ENCODE measurements at places on chromosomes 4 and X.

DNA sequence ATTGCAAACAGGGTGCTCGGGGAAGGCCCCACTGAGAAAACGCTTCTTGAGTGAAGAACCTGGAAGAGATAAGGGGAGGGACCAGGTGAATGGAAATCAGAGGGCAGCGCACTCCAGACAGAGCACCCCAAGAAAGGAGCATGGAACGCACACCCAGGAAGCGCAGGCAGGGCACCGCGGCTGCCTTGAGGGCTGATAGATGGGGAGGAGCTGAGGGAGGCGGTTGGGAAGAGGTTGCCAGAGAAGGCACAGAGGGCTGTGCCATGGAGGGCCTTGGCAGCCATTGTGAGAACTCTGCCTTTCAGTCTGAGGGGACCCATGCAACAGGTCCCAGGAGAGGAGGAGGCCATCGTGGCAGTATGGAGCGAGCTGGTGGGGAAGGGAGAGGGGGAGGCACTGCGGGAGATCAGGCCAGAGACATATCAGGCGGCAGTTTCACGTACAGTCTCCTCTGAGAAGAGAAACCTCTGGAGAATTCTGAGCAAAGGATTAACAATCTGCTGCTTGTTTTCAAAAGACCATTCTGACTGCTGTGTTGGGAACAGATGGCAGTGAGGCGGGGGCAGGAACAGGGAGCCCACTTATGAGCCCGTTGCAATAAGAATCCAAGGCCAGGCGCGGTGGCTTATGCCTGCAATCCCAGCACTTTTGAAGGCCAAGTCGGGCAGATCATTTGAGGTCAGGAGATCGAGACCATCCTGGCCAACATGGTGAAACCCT is 83.7 kb downstream of the PCYT1B start:
- no peak for DNase-seq

DNA sequence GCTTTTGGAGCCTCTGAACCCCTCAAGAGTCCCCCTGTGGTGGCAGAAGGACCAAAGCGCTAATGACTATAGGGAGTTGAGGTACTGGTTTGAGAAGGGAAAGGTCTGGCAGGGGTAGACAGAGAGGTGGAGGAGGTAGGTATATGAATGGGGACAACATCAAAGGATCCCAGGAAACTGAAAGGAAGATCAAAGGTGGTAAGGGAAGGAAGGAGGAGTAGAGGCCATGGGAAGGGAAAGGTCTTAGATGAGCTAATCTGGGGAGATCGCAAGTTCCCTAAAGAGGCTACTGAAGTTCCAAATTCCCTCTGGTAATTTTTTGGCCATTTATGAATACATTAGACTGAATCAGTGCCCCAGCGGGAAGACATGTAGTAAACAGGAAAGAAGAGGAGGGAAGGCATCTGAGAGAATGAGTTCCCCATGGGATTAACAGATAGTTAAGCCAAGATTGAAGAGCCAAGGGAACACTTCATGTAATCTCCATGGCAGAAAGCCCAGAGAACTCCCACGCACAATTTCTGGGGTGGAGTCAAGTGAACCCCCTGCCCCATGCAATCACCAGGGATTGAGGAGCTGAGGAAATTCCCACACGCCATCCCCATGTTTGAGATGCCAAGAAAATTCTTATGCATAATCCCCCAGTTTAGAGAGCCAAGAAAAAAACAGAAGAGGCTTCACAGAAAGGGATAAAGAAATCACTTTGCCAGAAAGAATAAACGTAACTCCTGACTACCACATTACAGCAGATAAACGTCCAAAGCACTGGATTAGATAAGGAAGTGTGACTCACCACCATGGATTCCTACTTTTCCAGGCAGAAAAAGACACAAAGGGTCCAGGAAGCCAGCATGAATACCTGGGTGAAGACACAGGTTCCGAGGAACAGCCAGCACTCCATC is 25.8 kb downstream of the ZNF630 start:
- no peak for DNase-seq

GRCh38 chrX:31338991-31339350 is 267.1 kb upstream of the FTHL17 start:
- no peak for DNase-seq

GRCh38 chr4:94504545-94504944 is 52.8 kb downstream of the PDLIM5 start:
- DNase-seq, result no peak

- DNase-seq, result no peak
Measured at GRCh38 chrX:47245156-47245555, 12.3 kb downstream of the USP11 start.

- DNase-seq, result no peak
Measured at GRCh38 chr4:158912806-158913205, 144.0 kb downstream of the FNIP2 start.

DNA sequence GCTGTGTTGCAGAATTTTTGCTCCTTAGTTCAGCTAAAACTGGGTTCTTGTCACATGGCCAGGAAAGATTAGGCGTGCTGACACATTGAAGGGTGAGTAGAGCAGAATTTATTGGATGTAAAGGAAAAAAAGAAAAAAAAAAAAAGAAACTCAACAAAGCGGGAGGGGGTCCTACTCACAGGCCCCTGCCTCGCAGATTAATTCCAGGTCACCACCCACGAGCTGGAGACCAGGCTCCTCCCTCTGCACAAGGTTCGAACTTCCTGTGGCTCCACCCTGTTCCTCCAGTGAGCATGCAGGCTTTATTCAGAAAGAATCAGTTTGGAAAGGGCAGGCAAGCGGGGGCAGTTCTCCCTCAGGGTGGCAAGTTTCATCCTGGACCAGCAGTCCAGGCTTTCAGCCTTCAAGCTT is 17.1 kb downstream of the MGST2 start:
- no peak for DNase-seq

GRCh38 chrX:130691576-130691975 is 211.4 kb downstream of the ENOX2 start:
- no peak for DNase-seq

DNA sequence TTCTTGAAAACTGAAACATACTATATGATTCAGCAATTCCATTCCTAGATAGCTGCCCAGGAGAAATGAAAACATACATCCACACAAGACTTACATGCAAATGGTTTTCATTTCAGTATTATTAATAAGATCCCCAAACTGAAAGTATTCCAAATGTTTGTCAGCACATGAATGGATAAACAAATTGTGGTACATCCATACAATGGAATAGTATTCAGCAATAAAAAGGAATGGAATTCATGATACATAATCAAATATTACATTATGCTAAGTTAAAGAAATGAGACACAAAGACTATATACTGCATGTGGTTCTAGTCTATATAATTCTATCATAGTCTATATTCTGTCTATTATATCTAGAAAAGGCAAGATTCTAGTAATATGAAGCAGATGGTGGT is 152.4 kb upstream of the KIT start:
- no peak for DNase-seq

DNA sequence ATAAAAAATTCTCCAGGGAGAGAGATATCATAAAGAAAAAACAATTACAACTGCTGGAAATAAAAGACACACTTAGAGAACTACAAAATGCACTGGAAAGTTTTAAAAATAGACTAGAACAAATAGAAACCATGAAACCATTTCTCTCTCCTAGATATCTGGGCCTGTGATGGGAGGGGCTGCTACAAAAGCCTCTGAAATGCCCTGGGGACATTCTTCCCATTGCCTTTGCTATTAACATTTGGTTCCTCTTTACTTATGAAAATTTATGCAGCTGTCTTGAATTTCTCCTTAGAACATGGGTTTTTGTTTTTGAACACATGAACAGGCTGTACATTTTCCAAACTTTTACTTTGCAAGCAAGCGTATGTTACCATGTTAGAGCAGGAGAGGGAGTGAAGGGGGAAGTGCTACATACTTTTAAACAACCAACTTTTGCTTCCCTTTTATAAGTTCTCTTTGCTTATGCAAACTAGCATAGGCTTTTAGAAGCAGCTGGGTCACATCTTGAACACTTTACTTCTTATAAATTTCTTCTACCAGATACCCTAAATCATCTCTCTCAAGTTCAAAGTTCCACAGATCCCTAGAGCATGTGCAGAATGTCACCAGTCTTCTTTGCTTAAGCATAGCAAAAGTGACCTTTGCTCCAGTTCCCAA is 47.9 kb upstream of the PACRGL start:
- no peak for DNase-seq

DNA sequence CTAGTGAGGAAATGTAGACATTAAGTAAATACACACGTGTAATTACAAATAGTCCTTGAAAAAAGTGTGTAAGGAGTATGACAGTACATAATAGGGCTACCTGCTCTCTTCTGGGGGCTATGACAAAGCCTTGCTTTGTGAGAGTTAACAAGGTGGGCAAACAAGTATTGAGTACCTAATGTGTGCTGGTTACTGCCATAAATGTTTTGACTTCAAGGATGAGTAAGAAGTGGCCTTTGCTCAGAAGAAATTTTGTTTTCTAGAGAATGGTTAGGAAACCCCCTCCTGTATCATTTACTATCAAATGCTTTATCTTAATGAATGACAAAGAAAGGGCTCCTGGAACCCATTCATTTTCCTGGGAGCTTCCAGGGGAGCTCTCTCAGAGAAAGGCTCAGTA is 167.0 kb upstream of the CASK start:
- no peak for DNase-seq

DNA sequence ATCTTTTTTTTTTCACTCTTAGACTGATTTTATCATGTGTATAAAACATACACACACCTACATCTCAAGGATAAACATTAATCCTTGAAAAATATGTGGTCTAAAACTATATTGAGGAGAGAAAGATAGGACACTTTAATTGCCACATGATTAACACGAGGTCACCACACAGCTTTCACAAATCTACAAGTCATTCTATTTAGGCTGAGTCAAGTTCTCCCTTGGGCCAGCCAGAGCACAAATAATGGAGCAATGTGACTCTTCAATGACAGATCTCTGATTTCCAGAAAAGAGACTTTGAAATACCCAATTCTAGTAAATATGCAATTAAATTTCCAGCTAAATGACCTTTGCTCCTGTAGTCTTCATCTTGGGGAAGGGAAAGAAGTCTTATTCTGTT is 12.9 kb upstream of the ADH4 start:
- DNase-seq, result no peak

- DNase-seq, result no peak
Measured at GRCh38 chr4:15779809-15780208, 1.7 kb downstream of the CD38 start.

Data from activated CD8-positive, alpha-beta memory T cell treated with anti-CD3 and anti-CD28 coated beads for 1 hour (primary cell).